ENCODE measurements at places on chromosomes 11 and 22.

GRCh38 chr11:79488286-79488685 is 47.5 kb upstream of the TENM4 start:
- no peak for DNase-seq

GRCh38 chr11:73396985-73397384 is 20.8 kb downstream of the RELT start:
- no peak for DNase-seq

DNA sequence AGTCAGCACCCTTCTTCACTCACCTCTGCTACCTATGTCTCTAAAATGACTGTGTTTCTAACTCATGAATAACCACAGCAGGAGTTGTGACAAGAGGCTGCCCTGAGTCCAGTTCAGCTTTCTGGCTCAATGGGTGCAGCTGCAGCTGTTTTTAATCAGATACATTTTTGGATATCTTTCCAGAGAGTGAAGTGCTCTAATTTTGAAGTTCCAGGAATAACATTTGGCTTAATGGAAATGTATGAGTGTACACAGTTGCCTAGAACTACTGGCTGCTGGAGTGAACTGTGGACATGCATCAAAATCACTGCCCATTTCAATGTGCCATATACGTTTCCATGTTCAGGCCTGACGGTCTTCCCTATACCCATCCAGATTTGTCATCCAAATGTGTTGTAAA is 769.5 kb upstream of the ANO3 start:
- DNase-seq, result no peak

- DNase-seq, result no peak
Observed at GRCh38 chr22:40493441-40493840, 123.0 kb downstream of the SGSM3 start.

DNA sequence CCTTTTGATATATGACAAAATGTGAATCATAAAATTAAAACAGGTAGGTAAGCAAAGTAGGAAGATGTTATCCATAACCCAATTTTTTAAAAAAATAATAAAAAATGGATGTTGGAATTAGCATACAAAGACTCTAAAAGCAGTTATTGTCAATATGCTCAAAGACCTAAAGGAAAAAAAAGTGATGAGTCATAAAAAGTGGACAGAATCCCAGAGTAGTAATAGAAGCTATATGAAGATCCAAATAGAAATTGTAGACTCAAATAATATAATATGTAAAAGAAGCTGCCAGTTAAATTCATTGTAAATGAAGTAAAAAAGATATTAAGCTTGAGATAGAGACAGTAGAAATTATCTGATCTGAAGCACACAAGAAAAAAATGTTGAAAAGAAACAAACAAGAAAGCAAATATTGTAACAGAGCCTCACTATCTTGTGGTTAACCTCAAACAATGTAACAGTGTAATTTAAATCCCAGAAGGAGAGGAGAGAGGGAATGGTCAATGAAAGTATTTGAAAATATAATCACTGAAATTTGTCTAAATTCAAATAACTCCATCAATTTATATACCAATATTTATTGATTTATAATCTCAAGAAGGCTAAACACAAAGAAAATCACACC is 773.4 kb upstream of the RAG2 start:
- no peak for DNase-seq

DNA sequence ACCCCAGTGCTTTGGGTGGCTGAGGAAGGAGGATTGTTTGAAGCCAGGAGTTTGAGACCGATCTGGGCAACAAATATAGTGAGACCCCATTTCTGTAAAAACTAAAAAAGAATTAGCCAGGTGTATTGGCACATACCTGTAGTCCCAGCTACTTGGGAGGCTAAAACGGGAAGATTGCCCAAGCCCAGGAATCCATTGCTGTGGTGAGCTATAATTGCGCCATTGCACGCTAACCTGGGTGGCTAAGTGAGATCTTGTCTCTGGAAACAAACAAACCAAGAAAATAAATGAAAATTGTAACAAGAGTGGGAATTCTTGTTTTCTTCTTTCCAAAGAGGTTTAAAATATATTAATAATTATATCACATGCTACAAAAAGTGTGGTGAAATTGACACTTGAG is 52.9 kb downstream of the DEPDC5 start:
- DNase-seq, result no peak

DNA sequence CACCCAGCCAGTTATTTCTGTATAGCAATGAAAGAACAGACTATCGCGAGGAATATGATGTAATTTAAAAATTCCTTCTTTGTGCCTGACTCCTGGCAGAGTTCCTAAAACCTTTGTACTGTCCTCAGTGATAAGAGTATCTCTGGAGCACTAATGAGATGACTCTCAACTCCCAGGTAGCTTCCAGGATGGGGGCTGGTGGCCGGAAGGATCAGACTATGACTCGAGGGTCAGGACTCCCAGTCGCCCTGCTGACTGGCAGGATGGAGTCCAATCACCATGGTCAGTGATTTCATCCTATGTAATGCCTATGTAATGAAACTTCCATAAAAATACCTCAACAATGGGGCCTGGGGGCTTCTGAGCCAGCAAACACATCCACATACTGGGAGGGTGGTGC is 135.1 kb downstream of the SHANK2 start:
- DNase-seq, result no peak

DNA sequence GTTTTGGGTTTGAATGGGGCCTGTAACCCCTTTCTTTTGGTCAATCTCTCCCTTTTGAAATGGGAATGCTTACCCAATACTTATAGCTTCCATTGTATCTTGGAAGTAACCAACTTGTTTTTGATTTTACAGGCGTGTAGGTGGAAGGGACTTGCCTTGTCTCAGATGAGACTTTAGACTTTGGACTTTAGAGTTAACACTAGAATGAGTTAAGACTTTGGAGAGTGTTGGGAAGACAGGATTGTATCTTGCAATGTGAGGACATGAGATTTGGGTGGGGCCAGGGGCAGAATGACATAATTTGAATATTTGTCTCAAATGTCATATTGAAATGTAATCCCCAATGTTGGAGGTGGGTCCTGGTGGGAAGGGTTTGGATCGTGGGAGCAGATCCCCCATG is 1466.9 kb downstream of the LRRC4C start:
- no peak for DNase-seq
